CD4-positive, alpha-beta T cell (primary cell): ENCODE measurements at places on chromosomes 2 and 18. TPM values are rescaled to one million over a fixed set of nuclear protein-coding genes. Genes with fewer than 3 reads are reported as not detected.

DNA sequence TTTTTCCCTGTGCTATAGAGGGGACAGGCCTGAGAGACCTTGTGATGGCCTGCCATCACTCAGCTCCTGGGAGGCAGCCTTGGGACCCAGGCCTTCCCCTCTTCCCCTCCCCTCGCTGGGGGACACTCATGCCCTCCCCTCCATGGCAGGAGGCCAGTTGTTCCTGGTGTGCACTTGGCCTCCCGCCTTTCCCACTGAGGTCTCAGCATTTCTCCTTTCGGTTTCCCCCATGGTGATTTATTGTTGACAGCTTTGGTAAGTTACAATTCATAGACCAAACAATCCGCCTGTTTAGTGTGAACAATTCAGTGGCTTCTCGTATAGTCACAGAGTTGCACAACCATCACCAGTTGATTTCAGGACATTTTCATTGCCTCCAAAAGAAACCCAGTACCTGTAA lies 10.2 kb upstream of the CNDP1 start:
- DNase-seq = no peak

Gene SH2D6
- not detected for total RNA-seq

- no peak for DNase-seq
Observed at GRCh38 chr2:43081131-43081765, 145.2 kb downstream of the ZFP36L2 start.

DNA sequence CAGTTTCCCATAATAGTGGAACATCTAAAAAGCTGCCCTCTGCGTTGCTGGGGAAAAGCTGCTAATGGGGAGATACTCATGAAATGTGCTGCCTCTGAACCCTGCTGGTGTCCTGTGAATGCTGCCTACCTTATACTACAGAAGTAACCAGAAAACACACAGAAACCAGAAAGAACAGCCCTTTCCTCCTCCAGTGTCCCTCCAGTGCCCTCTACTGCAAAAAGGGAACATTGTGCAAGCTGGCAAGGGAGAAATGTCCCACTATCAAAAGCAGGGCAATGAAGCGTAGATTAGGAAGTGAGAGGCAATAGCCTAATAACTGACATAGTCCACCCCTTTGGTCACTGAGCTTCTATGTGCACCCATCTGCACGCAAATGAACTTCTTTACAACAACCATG lies 162.7 kb upstream of the ETAA1 start:
- no peak for DNase-seq

DNA sequence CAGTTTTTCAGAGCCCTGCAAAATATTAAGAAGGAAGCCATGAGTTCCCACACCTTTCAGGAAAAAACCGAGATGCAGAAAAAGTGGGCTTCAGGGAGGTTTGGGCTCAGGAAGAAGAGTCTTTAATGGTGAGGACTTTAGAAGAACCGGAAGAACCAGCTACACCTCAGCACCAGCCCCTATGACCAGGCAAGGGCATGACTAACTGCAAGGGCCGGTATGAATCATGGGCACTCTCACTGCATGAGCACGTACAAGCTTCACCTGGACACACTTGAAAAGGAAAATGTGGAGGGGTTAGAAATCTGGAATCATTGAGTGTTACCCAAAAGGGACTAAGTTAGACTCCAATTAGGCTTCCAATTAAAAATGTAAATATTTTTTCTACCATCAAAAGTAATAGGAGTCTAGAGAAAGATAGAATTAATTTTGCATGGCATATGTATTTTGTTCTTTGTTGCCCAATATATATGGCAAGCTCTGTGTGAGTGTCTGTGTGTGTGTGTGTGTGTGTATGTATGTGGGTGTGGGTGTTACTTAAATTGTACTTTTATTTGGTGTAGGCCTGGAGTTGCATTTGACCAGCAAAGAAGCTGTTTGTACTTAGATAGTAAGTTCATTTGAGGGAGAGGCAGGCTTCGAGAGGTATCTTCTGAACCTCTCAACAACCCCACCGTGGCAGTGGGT lies 66.5 kb upstream of the THUMPD2 start:
- no peak for DNase-seq

GRCh38 chr18:2978661-2979106 lies 34.3 kb downstream of the LPIN2 start:
- no peak for DNase-seq

Gene SKOR2
- not detected for total RNA-seq

DNA sequence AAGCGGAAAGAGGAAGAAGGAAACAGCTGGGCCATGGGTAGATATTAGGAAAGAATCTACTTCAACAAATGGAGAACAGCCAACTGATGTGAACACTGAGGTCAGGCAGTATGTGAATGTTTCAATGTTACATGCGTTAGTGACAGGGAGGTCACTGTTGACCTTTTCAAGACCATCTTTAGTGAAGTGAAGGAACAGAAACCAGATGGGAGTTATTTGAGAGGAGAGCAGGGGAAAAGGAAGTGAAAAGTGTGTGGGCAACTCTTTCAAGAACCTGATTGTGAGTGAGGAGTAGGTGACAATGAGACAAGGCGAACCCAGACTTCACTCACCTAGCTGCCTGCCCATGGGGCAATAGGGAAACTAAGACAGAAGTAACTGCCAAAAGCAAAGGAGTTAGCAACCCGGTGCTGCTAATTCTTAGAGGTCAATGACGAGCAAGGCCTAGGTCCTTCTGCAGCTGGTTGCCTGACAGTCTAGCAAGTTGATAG lies 67.0 kb downstream of the SP3 start:
- DNase-seq = no peak

DNA sequence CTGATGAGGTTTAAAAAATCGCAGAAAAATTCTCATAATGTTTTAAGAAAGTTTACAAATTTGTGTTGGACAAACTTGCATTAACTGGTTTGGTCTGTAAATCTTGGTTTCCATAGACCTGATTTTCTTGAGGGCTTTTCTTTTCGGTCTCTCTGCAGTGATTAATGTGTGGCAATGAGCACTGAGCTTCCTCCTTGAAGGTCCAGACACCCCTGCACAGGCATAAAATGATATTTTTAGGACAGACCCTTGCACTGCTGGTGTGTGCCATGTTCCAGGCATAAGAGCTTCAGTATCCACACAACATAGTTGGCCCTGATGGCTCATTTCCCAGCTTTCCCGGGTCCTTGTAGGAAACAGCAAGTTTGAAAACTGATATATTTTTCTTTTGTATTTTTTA lies 33.7 kb downstream of the MRPL33 start:
- no peak for DNase-seq

- DNase-seq = no peak
Observed at GRCh38 chr2:58502931-58503330, 261.8 kb upstream of the FANCL start.

- peak; percentile 61 for DNase-seq
Observed at GRCh38 chr2:206556357-206556949, 85.8 kb upstream of the FAM237A start.

DNA sequence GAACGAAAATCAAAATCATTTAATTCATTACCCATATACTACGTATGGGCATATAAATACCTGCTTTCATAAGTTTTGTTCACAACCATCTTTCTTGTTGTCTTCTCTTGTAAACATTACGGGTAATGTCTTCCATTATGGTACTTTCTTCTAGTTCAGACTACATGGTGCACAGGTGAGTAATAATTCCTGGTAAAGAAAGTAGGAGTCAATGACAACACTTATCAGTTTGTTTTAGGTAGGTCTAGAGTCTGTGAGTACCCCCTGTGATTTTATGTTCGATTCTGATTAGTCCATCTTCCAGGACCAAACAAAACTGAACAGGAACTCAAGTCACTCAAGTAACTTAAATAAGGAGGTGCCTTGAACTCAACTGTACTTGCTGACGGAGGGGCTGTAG lies 25.2 kb upstream of the CTLA4 start:
- DNase-seq = no peak

Gene CIB4
- not detected for total RNA-seq

GRCh38 chr2:158731386-158731785 lies 63.7 kb upstream of the DAPL1 start:
- DNase-seq = no peak

Gene ACOXL
- not detected for total RNA-seq

GRCh38 chr2:20012282-20013125 lies at the start of gene MATN3:
Gene MATN3 (minus strand): TSS chr2:20012668. CDS start chr2:20012631, 37 bp downstream.
- no peak for DNase-seq

DNA sequence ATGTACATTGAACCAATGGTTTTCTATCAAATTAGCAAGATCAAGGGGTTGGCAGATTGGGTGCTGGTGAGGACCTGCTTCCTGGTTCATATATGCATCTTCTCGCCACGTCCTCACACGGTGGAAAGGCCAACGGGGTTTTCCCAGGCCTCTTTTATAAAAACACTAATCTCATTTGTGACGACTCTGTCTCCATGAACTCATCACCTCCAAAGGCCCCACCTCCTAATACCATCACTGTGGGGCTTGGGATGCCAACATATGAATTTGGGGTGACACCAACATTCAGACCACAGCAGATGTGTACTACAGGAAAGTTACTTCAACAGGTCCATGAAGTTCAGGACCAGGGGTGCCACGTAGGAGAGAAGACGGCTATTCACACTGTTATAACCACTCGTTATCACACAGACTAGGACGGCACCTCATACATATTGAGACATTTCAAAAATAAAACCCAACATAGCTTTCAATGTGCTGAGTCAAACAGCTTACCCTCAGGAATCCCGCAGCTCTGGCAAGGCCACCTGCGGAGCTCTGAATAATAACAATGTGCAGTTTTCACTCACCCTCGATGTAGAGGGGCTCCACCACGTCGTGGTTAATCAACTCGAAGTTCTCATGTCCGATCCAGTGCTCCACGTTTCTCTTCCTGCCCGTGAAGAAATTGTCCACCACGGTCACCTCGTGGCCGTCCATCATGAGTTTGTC lies 49.3 kb downstream of the UXS1 start:
- no peak for DNase-seq

GRCh38 chr2:45857867-45858520 lies 206.5 kb downstream of the PRKCE start:
- no peak for DNase-seq

- DNase-seq = no peak
Observed at GRCh38 chr2:15776629-15776919, 163.8 kb upstream of the MYCN start.

DNA sequence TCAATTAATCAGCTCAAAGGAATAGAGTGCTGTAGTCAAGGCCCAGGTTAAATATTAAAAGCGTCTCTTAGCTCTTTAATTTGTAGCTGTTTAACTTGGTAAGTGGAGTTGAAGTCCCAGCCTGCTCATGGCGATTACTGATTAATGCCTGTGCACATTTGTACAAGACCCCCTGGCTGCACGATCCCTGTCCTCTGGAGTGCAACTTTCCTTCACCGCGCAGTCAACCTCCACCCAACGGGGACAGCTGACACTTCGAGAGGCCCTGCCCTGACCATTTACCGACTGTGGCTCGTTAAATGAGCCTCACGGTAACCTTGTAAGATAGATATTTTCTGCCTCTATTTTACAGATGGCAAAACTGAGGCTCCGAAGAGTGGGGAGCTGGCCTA lies 5.5 kb upstream of the CYS1 start:
- DNase-seq = no peak

GRCh38 chr2:98377544-98377943 lies 31.3 kb downstream of the CNGA3 start:
- DNase-seq = no peak

DNA sequence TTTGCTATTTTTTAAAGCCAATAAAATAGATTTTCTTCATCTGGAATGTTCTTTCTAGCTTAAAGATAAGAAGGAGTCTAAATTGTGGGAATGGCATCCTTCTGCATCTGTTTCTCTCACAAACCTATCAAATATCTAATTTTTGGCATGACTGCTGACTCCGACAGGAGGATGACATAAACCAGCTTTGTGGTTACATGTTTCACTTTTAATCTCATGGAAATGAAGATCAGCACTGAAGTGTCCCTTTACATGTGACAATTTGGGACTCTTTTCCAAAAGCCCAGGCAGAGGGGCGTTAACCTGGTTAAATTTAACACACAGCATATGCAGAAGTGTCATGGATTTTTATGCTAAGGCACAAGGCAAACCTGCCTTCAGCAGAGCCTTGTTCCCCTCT lies 694.7 kb downstream of the ARHGAP15 start:
- DNase-seq = no peak

DNA sequence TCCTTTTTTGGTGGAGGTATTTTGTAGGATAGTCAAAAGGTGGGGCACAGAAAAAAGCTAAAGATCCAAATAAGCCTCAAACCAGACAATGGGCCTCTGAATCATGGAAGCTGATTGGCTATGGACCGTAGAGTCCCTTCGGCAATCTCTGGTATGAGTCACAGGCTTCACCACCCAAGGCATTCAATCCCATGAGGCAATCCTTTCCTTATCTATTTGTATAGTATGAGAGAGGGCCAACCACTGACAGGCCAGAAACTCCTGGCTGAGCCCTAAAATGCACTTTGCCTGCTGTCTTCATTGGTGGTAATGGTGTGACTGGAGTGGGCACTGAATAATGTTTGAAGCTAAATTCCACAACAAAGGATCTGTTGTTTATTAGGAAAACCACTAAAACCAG lies 38.7 kb upstream of the MEX3C start:
- no peak for DNase-seq

DNA sequence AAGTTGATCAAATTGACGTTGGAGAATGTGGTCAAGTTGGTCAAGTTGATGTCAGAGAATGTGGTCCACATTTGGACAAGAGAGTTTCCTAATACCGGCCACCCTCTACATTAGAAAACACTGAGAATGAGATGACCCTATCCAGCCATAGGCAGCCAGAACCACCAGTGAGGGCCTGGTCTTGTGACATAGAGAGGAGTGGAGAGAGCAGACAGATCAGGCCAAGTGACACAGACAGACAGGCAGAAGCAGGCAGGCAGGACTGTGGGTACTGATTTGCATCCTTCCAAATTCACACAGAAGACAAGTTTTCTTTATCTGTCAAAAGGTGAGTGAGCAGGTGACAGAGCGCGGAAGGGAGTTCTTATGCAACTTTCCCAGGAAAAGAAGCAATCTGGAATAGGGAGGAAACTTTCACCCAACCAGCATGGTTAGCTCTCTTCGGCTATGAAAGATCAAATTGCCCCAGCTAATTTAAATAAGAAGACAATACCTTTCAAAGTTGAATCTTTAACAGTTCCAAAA lies 109.1 kb upstream of the PID1 start:
- DNase-seq = no peak

- no peak for DNase-seq
Observed at GRCh38 chr18:5998166-5998881, 103.0 kb upstream of the TMEM200C start.

- no peak for DNase-seq
Observed at GRCh38 chr18:43622024-43622423, 344.7 kb upstream of the SYT4 start.
